Activated CD8-positive, alpha-beta memory T cell treated with anti-CD3 and anti-CD28 coated beads for 4 hours (primary cell): ENCODE measurements at places on chromosomes 1 and 21.

DNA sequence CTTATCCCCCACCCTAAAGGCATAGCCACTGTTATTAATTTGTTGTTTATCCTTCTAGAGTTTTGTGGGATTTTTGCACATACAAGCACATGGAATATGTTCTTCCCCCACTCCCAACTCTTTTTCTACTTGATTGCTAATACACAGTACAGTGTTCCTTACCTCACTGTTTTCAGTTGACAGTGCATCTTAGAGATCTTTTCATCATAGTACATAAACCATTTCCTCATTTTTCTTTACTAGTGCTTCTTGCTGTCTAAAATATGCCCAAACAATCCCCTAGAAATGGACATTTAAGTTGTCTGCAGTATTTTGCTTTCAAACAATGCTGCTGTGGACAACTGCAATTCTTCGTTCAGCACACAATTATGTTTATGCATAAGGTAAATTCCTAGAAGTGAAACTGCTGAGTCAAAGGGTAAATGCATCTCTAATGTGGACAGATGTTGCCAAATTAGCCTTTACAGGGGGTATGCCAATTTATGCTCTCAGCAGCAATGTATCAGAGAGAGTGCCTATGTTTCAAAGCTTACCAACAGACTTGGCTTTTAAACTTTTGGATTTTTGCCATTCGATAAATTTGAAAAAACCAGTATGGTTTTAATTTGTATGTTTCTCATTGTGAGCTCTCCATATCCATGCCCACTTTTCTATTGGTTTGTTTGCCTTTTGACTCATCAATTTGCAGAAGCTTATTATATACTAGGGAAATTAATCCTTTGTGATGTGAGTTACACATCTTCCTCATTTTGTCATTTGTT, 132.6 kb downstream of the MRPS6 start:
- DNase-seq = no peak

- DNase-seq = no peak
These were observed 32.1 kb downstream of the NAV1 start for GRCh38 chr1:201570886-201571624.

GRCh38 chr1:70504821-70505193, 93.7 kb downstream of the CTH start:
- no peak for DNase-seq

GRCh38 chr1:77310924-77311323, 29.1 kb downstream of the AK5 start:
- DNase-seq = no peak

DNA sequence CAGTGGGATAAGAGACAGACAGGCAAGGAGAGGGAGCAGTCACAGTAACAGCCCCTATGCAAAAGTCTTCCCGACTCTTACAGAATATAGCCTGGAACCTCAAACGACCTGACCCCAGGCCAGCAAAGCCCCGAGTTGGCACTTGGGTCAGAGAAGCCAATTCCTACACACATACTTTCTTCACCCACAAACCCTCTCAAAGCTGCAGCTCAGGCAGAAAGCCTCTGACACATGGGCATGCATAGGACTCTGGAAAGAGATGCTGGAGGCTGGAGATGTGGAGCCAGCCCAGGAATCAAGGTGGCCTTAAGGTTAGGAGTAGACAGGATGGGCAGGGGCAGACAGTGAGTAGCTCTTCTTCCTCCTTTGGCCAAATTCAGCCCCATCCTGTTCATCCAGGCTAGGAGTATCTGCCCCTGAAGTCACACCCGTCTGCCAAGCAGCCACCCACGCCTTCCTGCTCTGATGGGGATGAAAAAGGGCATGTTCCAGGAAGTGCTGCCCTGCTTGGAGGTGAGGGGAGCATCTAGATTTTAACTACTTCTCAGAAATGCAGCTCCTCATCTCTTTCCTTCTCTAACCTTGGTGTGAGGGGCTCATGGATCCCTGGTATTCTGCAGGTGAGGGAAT, 7.8 kb downstream of the SLC41A1 start:
- DNase-seq = no peak

DNA sequence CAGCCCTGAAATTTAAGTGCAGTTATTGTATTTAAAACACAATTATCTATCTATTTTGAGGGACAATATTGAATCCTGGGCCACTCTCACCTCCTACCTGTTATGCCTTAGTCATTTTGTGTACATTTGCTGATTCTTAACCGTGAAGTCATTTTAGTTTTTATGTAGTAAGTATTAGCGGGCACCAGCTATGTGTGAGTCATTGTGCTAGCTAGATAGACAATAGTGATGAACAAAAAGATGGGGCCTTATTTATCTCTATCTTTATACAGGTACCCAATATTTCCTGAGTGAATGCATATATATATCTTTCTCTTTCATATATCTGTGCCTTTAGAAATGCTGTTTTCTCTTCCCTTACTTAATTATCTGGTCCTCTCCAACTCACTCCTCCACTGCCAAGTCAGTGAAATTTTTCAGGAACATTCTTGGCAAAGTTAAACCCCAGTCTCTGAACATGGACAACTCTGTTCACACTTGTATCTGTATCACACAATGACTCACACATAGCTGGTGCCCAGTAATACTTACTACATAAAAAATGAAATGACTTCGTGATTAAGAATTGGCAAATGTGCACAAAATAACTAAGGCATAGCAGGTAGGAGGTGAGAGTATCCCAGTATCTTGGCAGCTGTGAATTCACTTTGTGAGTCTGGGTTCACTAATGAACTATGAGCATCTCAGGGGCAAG, 166.0 kb upstream of the C8B start:
- DNase-seq = no peak

GRCh38 chr21:42286416-42286815, 28.8 kb downstream of the TFF3 start:
- DNase-seq = no peak

DNA sequence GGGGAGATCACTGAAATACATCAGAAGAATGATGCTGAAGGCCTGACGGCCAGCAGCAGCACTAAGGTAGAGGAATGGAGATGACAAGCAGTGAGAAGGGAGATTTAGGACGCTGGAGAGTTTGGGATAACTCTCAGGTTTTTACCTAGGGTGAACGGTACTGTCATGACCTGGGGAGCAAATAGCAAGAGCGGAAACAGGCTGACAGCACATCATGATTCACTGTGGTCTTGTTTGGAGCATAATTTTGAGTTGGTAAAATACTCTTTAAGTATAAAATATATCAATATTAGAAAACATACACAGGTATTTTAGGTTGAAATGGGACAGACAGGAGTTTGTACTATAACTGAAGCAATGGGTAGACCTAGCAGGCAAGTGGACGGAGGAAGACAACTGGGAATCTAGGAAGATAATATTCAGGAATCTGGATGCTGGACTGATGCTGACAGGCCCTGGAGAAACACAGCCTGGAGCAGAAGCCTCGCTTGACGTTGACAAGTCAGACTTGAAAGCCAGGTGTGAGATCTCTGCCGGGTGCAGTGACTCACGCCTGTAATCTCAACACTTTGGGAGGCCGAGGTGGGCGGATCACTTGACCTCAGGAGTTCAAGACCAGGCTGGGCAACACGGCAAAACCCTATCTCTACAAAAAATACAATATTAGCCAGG, 33.3 kb downstream of the ALG14 start:
- DNase-seq = no peak

DNA sequence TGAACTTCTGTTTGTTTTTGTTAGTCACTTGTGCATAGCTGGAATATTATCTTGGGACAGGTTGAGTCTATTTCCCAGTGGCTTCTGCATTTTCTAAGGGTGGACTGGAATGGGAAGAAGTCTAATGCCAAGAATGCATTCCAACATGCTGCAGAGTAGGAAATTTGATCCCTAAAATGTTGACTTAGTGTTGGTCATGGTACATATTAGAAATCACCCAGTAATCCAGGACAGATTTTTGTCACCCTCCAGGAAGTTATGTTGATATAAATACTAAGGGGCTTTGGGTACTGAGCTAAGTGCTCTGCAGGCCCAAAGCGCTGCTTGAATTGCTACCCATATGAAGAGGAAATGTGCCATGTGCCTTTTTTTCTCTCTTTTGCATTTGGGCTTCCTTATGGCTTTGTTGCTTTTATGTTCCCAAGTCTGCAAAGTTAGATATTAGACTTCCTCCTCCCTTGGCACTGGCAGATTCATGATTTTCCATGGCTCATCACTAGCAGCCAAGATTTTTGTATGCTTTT, 10.0 kb downstream of the ARID1A start:
- DNase-seq = no peak

GRCh38 chr1:228283043-228283371, 75.2 kb downstream of the OBSCN start:
- no peak for DNase-seq

GRCh38 chr1:236103646-236104218, 38.6 kb upstream of the GPR137B start:
- peak; percentile 28 for DNase-seq
